ENCODE measurements at places on chromosomes 3 and 15.

- DNase-seq = no peak
Measured at GRCh38 chr3:14852717-14853116, 34.0 kb downstream of the FGD5 start.

DNA sequence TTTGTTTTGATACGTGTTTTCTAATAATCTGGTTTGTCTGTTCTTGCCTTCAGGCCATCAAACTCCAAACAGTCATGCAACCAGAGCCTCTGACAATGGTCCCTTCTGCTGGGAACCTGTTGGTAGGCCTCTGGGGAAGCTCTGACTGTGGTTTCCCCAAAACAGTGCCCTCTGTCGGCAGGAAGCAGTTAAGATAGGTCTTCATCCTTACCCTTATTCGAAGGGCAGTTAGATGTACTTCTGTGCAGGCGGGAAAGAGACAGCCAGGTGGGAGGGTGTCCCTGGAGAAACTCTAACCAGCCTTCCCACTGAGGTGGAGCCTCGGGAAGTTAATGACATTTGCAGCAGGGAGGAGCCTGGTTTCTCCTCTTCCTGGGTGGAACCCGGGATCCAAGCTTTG, 81.6 kb upstream of the CHMP2B start:
- DNase-seq = no peak

DNA sequence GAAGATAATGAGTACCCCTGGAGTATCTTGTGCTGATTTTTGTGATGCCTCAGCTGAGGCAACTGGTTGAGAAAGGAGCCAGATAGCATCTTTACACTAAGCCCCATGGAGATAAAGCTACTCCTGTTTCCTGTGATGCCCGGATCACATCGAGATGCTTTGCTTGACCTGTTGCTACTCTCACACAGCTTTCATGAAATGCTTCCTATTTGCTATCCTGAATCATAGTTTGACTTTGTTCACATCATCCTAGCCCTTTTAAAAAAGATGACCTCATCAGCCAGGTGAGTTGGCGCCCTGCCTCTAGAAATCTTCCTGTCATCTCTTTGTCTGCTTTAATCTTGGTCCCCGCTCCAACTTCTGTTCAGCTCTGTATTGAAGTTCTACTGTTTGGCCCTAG, 409.6 kb upstream of the TBL1XR1 start:
- DNase-seq = no peak

- DNase-seq = no peak
Measured at GRCh38 chr15:25684521-25685431, 178.4 kb downstream of the ATP10A start.

DNA sequence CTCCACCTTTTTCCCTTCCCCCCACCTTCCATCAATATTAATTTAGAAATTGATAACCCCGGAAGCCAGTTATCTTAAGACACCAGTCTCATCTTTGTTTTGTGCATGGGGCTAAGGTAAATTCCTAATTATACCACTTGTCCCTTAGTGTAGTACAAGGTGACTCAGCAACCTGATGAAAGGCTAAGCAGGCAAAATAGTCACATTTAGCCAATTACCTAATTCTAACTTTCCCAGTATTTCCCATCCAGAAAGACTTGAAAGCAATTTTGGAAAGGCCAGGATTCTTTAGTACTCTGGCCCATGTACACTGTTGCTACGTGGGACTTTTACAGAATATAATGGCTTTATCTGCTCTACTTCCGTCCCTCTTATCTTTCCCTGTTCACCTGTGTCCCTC, 72.6 kb downstream of the SETD5 start:
- DNase-seq = no peak

- no peak for DNase-seq
Measured at GRCh38 chr15:56261854-56262509, 18.3 kb upstream of the RFX7 start.

DNA sequence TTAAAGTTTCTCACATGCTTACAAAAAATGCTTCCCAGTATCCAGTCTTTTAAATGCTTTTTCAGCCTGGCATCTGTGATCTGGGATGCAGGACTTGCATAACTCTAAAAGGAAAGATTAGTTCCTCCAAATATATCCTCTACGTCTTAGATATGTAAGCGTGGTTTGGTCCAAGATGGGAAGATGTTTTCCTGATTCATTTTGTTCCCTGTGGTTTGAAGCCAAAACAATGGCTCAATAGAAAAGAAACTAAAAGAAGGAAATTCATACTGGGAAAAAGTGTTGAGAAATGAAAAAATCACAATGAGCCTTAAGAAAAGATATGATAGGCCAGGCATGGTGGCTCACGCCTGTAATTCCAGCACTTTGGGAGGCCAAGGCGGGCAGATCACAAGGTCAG, 1002.8 kb downstream of the NAALADL2 start:
- DNase-seq = no peak

Measured in Kasumi-1 (cell line).